ENCODE measurements at places on chromosomes 7 and 10.

GRCh38 chr10:78931321-78932053, 137.3 kb upstream of the ZMIZ1 start:
- peak; percentile 79 for DNase-seq

DNA sequence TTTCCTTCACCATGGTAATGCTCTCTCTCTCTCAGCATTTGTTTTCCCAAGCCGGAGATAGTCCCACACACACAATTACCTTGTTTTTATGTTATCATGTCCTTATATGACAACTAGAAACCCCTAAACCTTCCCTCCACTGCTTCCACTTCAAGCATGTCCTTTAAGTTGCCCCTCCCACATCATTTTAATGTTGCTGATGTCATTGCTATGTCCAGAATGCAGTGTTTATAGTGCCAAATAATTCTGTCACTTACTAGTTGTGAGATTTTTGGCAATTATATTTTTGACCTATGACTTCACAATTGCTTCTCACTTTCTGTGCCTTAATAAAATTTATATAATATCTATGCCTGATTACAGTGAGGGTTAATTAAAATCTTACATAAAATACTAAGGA, 645.9 kb downstream of the XPNPEP1 start:
- DNase-seq: no peak

- no peak for DNase-seq
Measured at GRCh38 chr10:17585016-17585415, 32.2 kb downstream of the HACD1 start.

GRCh38 chr7:538764-539685, 19.4 kb upstream of the PDGFA start:
- DNase-seq: no peak

DNA sequence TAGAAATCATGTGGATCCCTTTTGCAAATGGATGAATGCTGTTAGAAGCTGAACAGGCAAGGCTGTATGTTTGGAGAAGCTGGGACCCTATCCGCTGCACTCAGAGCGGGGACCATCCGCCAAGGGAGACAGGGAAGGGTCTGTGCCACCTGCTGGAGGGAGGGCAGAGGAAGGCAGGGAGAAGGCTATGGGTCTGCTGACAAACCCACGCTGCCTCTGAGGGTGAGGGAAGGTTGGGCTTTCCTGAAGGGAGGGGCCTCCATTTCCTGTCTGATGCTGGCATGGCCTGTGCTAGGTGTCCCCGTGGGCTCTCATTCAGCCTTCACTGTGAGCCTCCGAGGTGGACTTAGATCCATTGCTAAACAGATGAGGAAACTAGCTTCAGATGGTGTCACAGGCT, 5.3 kb upstream of the CRHR2 start:
- DNase-seq: no peak

GRCh38 chr7:38318803-38319416, 45.5 kb upstream of the TARP start:
- DNase-seq: peak; percentile 55

- peak; percentile 20 for DNase-seq
Measured at GRCh38 chr7:51141451-51142003, 175.1 kb downstream of the COBL start.

DNA sequence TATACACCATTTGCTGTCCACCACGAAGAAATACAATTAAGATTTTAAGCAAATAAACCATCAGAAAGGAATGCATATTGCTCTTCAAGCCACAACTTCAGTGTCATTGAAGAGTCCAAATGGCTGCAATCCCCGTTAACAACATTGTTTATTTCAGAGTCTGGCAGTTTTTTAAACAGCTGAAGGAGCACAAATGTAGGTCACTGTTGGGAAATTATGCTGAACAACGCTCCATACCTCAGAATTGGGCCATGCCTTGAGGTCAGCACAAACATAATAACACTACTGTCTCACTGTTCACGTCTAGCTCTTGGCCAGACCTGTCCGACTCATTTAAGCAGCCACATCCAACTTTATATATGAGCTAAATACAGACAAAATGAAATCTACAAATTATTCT, 453.9 kb upstream of the GHITM start:
- no peak for DNase-seq

DNA sequence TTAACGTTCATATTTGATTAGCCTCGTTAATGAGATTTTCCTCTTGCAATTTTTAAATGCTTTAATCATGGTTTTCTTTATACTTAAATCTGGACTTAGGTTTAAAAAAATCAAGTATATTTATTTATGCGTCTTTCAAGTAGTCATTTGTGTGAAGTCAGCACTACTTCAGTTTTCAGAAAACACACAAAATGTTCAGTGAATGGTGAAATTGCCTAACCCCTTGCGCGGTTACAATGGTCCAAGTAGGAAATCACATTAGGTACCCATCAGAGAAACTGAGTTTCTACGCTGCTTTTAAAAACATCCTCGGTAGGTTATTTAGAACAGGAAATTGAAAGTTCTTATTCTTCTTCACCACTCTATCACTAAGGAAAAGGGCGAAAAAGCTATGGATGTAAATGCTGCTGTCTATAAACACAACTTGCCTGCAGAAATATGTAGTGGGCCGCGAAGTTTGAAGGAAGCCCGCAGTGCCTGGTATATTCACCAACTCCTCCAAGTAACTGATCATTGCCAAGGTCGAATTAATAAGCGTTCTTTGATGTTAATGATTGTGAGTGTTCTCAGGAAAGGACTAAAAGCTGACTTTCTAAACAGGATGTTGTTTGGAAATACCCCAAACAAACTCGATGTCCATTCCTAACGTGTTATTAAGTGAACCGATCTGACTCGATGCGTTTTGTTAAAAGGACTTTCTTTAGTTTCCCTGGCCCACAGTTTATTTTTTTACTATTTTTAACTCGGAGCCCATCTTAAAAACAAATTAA, 1.0 kb downstream of the SYPL1 start:
- DNase-seq: no peak

- DNase-seq: peak; percentile 57
Measured at GRCh38 chr7:83936056-83936708, 258.4 kb downstream of the SEMA3A start.

GRCh38 chr7:28782362-28782761, 175.8 kb downstream of the TRIL start:
- no peak for DNase-seq

DNA sequence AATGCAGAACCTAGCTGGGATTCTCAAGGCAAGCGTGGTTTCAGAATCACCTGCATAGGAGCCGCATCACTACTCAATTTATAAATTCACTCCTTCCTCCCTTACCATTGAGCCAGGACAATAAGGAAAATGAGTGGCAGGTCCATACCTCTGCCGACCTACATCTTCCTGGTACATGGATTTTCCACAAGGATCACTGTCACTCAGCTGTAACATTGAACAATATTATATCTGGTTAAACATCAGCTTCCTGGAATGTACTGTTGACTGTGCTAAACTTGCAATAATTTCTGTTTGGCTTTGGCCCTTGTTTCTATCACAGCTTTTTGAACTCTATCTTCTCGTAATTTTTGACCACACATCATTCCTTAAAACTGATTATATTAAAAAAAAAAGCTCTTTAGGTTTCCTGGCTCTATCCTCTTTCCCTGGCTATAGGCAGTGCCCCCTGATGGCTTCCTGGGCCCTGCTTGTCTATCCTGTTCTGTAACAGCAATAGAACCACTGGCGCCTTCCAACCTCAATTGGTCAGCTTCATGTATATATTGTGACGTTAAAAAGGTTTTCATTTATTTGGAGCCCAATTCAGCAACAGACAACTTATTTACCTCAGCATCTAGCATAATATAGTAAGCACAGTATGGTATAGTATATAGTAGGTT, 59.2 kb downstream of the RNLS start:
- no peak for DNase-seq

GRCh38 chr10:35612385-35613106, 7.4 kb downstream of the GJD4 start:
- no peak for DNase-seq

- no peak for DNase-seq
Measured at GRCh38 chr10:71363936-71364335, 32.8 kb upstream of the CDH23 start.

DNA sequence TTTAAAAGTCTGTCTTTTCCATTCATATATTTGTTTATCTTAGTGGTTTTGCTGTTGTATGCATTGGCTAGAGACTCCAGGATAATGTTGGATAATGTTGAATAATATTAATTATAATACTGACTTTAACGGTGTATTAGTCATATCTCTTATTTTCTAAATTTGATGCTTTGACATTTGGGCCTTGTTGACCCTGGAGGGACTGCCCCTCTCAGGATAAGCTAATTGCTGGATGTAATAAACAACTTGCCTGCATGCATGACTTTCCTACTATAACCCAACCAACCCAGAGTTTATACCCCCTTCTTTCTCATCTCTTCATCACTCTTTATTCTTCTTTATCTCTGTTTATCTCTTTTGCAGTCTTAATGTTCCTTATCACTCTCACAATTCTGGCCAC, 90.9 kb upstream of the ABI1 start:
- DNase-seq: no peak

- DNase-seq: no peak
Measured at GRCh38 chr10:95506056-95506737, 55.0 kb downstream of the SORBS1 start.

- DNase-seq: no peak
Measured at GRCh38 chr10:119333146-119333792, 125.9 kb downstream of the GRK5 start.

DNA sequence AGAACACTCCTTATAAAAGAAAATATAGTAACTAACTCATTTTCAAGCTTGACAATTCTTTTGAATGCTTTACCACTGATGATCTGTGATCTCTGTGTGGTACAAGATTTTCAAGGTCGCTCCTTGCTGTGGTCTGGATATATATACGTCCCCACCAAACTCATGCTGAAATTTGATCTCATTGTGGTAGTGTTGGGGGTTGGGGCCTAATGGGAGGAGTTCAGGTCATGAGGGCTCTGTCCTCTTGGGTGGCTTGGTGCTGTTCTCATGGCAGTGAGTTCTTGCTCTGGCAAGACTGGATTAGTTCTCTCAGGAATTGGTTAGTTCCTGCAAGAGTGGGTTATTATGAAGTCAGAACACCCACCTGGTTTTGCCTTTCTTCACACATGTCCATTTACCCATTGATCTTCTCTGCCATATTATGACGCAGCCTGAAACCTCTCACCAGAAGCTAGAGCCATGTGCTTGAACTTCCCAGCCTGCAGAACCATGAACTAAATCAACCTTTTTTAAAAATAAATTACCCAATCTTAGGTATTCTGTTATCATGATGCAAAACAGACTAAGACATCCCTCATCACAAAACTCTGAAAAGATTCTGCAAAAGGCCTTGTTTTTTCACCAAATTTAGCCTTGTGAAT, 8.3 kb upstream of the EDRF1 start:
- no peak for DNase-seq

DNA sequence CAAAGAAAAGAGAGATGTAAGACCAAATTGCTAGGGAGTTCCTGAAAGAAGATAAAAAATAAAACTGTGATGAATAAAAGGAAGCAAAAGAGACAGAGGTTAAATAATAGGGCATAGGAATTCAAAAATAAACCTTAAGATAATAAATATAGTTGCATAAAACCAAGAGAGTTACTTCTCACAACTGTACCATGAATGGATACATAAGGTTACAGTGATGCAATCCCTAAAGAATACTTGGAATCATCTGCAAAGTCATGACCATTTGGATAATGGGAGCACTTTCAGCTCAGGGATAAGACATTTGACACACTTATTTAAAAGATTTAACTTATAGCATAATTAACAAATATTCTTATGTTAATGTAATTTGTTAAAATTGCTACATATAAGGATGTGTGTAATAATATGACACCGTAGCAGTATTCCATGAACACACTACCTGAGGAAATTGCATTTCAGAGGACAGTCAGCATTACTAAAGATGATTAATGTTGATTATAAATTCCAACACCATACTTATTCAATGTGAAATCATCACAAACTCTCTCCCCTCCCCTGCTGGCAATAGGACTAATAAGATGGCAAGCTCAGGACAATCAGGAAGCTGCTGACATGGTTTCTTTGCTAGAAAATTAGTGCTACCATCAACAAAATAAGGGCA, 202.1 kb upstream of the AKR1E2 start:
- no peak for DNase-seq

DNA sequence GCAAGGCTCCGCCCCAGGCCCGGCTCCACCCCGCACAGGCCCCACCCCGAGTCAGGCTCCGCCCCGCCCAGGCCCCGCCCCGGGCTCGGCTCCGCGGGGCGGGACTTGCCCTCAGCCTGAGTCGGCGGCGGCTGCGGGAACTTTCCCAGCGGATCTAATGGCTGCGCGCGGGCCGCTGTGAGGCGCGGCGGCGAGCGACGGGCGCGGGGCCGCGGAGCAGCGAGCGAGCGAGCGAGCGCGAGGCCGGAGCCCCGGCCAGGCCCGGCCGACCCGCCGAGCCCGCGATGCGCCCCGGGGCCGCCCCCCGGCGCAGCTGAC, at the start of gene INPP5A:
INPP5A (plus strand) TSS at position 104 of the 318 bp plus-strand sequence. CDS start 310 bp downstream, outside the sequence.
- DNase-seq: no peak

DNA sequence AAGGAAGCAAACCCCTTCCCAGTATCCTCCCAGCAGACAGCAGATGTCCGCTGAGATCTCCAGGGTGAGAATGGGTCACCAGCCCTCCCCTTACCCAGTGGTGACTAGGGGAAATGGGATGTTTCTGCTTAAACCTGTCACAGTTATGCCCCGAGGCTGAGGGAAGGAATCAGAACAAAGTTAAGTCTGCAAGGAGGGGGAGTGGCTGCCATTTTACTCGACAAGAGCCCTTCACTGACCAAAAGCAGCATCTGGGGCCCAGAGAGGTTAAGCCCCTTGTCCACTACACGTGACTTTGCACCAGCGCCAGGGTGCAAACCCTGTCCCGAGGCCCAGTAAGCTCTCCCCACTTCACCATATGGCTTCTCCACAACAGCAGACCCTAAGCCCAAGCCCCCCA, 4.6 kb upstream of the NANOS1 start:
- DNase-seq: no peak

DNA sequence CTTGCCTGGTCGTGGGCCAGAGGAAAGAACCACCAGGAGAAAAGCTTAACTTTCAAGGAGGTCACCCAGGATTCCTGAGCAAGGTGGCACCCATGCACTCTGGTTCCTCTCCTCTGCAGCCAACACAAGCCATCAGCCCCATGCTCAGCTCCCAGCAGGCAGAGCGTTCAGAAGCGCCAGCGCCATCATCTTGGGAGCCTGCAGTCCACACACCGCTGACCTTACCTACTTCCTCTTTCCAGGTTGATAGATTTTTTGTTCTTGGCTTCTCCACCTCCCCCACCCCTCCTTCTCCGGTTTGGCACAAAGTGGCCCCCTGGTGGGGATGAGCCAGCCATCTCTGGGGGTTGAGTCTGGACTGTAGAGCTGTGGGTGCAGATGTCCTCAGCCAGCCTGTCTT, 1.7 kb upstream of the WDR86 start:
- no peak for DNase-seq

- DNase-seq: no peak
Measured at GRCh38 chr7:2431260-2431867, 28.0 kb downstream of the CHST12 start.
